ENCODE measurements at places on chromosomes 6 and 20.

DNA sequence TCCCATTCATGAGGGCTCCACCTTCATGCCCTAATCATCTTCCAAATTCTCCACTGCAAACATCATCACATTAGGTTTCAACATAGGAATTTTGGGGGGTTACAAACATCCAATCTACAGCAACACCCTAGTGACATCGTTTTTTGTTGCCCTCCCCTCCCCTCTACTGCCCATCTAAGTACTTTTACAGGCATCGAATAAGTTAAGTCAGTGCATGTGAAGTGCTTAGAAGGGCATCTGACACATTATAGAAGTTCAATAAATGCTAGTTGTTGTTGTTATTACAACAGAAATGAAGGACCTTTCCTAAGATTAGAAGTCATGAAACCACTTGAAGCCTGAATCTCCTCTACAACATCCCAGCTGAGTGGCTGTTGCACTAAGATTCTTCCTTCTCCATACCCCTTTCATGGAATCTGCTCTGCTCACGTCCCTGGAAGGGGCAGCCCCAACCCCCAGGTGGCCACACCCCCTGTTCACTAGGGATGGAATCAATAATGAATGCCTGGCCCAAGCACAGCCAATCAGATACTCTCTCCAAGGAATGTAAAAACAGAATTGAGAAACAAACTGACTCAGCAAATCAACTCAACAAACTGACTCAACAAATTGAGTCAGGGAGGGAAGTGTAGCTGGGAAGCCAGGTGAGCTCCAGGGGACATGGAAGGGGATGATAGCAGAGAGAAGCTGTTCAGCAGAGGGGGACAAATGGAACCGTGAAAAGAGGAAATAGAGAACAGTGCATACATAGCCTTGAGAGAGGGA lies 3.9 kb upstream of the LRP11 start:
- no peak for DNase-seq

GRCh38 chr6:3270258-3270657 lies 11.5 kb downstream of the PSMG4 start:
- no peak for DNase-seq

DNA sequence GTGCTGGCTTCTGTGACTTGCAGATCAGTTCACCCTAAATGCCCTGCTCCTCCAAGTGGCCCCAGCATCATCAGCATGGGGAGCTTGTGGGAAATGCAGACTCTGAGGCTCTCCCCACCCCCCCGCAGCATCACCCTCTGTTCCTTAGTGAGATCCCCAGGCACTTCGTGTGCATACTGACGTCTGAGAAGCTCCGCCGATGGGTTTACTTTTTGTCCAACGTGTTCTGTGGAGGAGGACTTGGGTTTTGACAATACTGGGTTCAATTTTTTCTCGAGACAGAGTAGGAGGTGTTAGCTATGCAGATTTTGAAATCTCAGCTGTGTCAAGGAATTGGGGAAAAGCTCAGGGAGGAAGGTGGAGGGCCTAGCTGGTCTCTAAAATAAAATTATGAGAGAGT lies 38.3 kb upstream of the ZNF831 start:
- DNase-seq, result no peak

GRCh38 chr6:122416825-122417224 lies 17.4 kb downstream of the HSF2 start:
- DNase-seq, result no peak

DNA sequence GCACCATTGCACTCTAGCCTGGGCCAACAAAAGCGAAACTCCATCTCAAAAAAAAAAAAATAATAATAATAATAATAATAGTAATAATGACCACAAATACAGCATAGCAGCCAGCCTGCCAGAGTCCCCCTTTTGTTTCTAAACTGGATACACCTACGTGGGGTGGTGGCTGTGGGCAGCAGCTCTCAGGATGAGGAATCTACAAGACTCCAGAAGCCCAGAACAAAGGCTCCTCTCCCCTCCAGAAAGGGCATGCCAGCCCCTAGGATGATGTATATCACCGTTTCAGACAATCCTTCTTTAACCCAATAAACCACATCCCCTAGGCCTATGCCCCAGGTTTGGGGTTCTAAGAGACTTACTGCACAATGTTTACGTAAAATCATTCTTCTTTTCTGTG lies 155.9 kb downstream of the QRSL1 start:
- no peak for DNase-seq

- DNase-seq, result no peak
Measured at GRCh38 chr20:32132911-32133549, 23.5 kb downstream of the TM9SF4 start.

GRCh38 chr20:17971300-17972013 lies 2.6 kb downstream of the MGME1 start:
- no peak for DNase-seq

GRCh38 chr20:22232923-22233322 lies 351.4 kb downstream of the FOXA2 start:
- no peak for DNase-seq

GRCh38 chr6:150981095-150981494 lies 115.6 kb downstream of the MTHFD1L start:
- DNase-seq, result no peak

GRCh38 chr6:75896526-75896925 lies 147.5 kb downstream of the MYO6 start:
- no peak for DNase-seq
